Melanocyte of skin (primary cell): ENCODE measurements at places on chromosomes 5 and 9. TPM values are rescaled to one million over a fixed set of nuclear protein-coding genes. Genes with fewer than 3 reads are reported as not detected.

ANKDD1B gene
- under 0.01 and 1.8 TPM in 2 replicates for total RNA-seq

FAM151B gene
- total RNA-seq, result 5.2 and 9.1 TPM in 2 replicates

OTULINL gene
- total RNA-seq, result not detected in 2 replicates

FREM1 gene
- total RNA-seq, result under 0.01 TPM in 1 of 2 replicates, not detected in the other

SCGB3A2 gene
- not detected in 2 replicates for total RNA-seq

PCDHA11 gene
- total RNA-seq, result not detected in 2 replicates

PAIP2 gene
- 49.6 and 52.3 TPM in 2 replicates for total RNA-seq
